ENCODE measurements at places on chromosomes 7 and 10. TPM values are rescaled to one million over a fixed set of nuclear protein-coding genes. Genes with fewer than 3 reads are reported as not detected.

DNA sequence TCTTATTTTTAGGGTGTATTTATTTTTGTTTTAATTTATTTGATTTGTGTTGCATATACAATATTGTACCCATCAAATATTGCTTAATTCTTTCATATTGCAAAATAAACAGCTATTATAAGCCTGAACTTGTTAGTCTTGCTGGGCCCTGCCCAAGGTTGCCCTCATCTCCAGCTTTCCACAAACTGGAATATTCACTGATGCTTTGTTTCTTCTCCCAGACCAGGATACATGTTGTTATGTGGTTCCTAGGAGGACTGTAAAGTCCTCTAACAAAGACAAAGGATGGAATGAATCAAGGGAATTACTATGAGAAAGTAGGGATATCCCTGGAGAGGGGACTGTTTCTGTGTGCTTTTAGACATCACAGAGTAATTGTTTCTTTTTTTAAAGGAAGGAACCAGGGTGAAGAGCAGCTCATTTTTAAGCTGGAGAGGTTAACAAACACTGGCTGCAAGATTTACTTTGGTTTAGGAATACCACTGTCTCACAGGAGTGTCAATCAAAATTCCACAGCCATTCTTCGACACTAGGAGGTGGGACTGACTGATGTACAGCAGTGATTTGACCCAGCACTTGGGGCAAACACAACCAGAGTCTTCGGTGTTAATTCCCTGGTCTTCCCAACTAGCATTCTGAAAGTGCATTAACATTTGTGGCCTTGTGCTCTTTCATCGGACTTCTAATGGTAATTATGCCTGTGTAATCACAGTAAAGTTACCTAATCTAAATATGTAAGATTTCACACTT is 14.8 kb upstream of the CD36 start:
- DNase-seq = no peak

GRCh38 chr7:99621271-99621670 is 4.5 kb downstream of the ZSCAN25 start:
- DNase-seq = no peak

DNA sequence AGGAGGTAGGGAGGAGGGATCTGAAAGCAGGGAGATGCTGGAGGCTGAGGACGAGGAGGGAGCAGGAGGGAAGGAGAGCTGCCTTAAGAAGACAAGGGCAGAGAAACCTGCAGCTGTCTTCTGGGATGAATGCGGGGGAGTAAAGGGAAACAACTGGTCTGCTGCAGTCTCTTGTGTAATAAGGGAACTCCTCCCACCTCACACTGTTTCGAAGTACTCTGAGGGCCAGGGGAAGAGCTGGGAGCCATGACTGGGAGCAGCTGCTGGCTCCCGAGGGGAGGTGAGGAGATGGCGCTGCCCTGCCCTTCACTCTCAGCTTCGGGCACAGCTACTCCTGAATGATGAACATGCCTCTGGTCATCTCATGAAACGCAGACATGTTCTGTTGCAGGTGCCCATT is 65.1 kb downstream of the CLEC2L start:
- no peak for DNase-seq

DNA sequence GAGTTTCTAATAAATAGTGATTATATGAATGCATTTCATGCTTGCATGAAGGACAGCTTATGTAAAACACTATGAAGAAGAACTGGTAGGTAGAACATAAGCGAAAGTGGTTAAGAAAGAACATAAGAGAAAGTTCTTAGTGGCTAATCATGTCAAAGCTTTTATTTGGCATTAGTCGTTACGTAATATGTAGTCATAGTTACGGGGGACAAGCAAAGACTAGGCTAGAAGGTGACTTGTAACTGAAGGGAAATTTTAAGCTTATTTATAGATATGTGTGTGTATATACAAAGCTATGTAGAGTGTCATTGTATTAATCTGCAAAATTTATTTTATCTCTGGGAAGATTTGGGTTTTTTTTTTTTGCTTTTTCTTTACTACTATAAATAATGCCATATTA is 36.9 kb downstream of the CAPZA2 start:
- DNase-seq = no peak

- DNase-seq = no peak
Measured at GRCh38 chr10:95831515-95831914, 75.6 kb downstream of the ENTPD1 start.

DNA sequence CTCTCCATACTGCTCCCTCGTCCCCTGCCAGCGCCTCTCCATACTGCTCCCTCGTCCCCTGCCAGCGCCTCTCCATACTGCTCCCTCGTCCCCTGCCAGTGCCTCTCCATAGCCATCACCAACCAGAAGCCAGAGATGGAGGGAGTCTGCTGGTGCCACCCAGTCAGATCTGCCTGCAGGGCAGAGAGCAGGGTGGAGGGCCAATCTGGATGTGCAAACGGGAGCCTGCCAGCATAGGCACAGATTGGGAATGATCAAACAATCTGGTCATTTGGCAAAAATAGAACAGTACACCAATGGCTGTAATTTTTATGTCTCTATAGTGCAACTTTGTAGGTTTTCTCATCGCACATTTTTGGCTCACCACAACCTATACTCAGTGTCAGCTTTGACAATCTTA is 76.9 kb upstream of the LRRC4 start:
- DNase-seq = no peak

DNA sequence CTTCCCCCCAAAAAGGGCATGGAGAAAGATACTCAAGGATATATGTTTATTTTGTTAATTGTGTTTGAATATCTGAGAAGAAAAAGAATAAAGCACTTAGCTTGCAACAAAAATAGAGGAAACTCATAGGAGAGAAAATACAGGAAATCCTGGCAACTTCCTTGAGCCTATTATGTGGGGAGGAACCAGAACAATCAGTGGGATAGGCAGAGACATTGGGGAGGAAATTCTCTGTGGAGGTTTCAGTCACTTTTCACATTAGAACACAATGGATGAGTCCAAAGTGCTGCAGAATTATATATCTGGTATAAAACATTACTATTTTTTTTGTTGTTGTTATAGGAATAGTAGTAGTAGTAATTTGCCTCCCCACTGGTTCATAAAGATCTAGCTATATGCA is 240.1 kb downstream of the THSD7A start:
- DNase-seq = no peak

DNA sequence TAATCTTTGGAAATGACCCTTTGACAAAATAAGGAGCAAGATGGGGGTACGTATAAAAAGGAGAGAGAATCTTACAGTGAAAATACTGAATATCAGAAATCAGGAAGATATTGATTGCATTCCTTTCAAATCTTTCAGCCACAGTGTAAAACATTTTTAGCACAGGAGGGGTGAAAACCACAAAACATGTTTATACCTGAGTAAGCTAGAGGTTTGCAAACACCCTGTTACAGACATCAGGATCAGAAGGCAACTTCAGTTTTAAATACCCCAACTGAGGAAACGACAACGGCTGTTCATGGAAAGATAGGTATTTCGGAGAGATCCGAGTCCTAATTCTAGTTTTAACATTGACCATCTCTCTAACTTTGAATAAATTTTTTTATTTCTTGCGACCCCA is 69.1 kb upstream of the ITGB1 start:
- no peak for DNase-seq

- peak; percentile 84 for DNase-seq
Measured at GRCh38 chr10:24723788-24724380, at the start of gene ARHGAP21. Gene ARHGAP21 (minus strand): TSS chr10:24723887. CDS start chr10:24721899, 1,988 bp downstream.

- no peak for DNase-seq
Measured at GRCh38 chr7:25763463-25763860, 388.5 kb upstream of the NFE2L3 start.

GRCh38 chr7:111409714-111410422 is 152.4 kb downstream of the IMMP2L start:
- DNase-seq = no peak

- no peak for DNase-seq
Measured at GRCh38 chr10:108598320-108598695, 1325.0 kb downstream of the XPNPEP1 start.

DNA sequence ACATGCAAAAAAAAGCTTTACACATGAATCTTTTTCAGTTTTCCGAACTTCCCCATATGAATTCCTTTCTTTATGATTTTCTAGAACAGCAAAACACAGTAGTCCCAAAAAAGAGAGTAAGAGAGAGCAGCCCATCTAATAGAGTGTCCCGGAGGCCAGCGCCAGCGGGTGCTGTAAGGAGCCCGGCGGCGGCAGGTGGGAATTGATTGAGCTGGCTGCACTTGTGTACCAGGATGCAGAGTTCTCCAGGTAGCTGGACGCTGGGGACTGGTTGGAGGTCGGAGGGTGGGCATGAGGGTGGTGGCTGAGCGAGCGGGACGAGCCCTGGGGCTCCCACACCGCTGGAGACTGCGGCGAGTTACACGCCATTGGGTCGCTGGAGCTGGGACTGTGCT is 4.0 kb downstream of the DLX5 start:
- no peak for DNase-seq

DNA sequence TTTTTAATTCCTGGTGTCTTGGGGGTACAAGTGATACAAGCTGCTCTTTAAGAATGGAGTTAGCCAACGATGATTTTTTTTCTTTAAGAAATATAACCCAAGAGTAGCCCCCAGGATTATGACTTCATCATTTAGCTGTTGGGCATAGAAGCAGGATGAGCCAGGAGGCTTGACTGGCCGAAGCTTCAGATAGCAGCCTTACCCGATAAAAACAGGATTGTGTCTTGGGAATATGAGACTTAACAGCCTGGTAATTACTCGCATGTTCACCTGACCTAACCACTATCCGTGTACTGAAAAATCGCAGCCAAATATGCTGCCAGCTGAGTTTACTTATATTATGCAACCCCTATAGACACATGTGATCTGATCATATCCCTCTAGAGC is 346.0 kb upstream of the BMPER start:
- no peak for DNase-seq

DNA sequence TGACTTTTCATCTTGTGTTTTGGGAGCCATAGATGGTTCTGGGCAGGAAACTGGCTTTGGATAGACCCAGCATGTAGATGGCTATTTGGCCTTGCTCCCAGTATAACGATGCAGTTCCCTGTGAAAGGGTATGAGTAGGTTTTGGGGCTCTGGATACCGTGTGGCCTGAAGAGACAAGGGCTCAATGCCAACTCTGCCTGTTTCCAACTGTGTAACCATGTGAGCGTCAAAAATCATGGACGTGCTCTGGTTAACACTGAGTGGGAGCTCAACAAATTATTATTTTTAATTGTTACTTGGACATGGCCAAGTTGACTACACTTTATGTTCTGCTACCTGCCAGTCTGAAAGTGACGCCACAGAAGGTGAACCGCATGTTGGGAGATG is 41.8 kb downstream of the EGFR start:
- no peak for DNase-seq

- DNase-seq = no peak
Measured at GRCh38 chr10:103619424-103620351, 126.2 kb downstream of the NEURL1 start.

GRCh38 chr10:106705681-106706100 is 458.8 kb downstream of the SORCS1 start:
- DNase-seq = no peak

PRLHR gene
- not detected for total RNA-seq

CYP2C9 gene
- not detected for total RNA-seq

HECTD2 gene
- total RNA-seq = 13.2 TPM

FAM13C gene
- total RNA-seq = 7.5 TPM

SLC26A5 gene
- total RNA-seq = not detected

VAX1 gene
- total RNA-seq = not detected

LIPK gene
- total RNA-seq = not detected

TEX36 gene
- total RNA-seq = not detected

BLNK gene
- 0.86 TPM for total RNA-seq

SVOPL gene
- total RNA-seq = not detected

PNLIPRP1 gene
- total RNA-seq = not detected

ATG9B gene
- 0.13 TPM for total RNA-seq

ELOVL3 gene
- not detected for total RNA-seq

KCNMA1 gene
- 2.0 TPM for total RNA-seq

EXOSC1 gene
- total RNA-seq = 15.8 TPM
